ENCODE measurements at places on chromosomes 12 and 14.

- DNase-seq: no peak
Observed at GRCh38 chr14:105475269-105476096, 862 bp downstream of the CRIP2 start.

DNA sequence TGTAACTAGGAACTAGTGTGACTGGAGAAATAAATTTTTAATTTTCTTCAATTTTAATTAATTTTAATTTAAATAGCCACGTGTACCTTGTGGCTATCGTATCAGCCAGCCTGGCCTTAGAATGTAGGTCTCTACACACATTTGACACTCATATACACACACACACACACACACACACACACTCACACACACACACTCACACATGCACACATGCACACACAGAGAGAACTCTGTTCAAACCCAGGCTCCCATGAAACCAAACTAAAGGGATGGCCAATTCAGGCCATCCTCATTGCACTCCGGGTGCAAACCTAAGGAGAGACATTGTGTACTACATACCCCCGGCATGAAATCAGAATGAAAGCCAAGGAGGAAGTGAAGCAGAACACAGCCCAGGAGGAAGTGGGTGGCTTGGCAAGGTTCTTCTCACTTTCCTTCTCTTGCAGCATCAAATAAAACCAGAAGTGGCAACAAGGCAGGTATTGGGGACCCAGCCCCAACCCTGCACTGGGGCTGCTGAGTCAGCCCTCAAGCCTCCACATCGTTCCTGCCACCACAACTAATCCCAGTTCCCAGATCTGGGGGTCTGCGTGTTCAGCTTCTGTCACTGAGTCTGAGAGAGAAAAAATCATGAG is 26.2 kb upstream of the CHPT1 start:
- DNase-seq: no peak

GRCh38 chr12:51686727-51687126 is 95.7 kb downstream of the SCN8A start:
- DNase-seq: no peak

DNA sequence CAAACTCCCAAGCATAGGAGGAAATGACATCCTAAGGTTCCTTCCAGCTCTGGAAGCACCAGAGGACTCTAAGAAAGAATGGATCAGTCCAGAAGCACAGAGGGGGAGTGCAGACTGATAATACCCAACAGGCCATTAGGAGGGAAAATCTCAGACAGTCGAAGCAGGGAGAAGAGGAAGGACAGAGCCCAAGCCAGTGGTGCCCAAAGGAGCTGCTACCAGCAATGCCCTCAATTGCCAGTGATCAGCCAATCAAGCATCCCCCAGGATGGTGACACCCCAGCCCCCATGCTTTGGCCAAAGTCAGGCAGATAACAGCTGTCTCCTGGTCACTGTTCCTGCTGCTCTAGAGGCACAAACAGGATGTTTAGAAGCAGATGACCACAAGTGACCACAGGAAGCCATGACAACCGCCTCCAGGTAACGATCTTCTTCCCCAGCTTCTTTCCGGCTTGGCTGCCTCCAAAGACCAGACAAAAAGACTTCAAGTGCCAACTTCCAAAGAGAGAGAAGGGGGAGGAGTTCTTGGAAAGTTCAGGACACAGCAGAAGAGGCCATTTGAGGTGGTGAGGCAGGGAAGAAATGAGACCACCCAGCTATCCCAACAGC is 16.2 kb downstream of the PXN start:
- DNase-seq: no peak

GRCh38 chr12:109018296-109018695 is 2.6 kb downstream of the SVOP start:
- no peak for DNase-seq

- DNase-seq: no peak
Observed at GRCh38 chr12:108116699-108117098, 12.4 kb upstream of the WSCD2 start.

DNA sequence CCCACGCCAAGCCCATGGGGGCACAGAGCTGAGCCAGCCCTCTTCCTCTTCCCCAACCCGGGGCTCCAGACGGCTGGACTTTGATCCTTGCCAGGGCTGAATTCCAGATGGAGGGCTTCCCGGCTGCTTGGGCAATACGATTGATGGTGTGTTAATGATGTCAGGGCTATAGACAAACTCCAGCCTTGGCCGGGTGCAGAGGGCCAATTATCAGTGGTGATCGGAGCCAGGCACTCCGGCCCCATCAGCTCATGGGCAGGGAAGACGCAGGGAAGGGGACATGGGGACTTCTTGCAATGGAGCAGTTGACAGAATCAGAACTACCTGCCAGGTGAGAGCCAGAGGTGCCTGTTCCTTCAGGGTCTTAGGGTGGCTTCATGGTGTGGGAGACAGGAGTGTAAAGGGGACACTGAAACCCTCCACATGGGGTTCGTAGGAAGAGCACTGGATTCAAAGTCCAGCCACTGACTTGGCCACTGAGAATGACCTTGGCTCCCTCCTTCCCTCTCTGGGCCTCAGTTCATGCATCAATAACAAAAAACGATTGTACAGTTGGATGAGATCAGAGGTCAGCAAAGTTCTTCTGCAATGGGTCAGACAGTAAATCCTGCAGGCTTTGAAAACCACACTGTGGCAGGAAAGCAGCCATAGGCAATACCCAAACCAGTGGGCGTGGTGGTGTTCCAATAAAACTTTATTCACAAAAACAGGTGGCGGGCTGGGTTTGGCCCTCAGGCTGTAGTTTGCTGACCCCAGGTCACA is 333.7 kb downstream of the MED13L start:
- DNase-seq: no peak

DNA sequence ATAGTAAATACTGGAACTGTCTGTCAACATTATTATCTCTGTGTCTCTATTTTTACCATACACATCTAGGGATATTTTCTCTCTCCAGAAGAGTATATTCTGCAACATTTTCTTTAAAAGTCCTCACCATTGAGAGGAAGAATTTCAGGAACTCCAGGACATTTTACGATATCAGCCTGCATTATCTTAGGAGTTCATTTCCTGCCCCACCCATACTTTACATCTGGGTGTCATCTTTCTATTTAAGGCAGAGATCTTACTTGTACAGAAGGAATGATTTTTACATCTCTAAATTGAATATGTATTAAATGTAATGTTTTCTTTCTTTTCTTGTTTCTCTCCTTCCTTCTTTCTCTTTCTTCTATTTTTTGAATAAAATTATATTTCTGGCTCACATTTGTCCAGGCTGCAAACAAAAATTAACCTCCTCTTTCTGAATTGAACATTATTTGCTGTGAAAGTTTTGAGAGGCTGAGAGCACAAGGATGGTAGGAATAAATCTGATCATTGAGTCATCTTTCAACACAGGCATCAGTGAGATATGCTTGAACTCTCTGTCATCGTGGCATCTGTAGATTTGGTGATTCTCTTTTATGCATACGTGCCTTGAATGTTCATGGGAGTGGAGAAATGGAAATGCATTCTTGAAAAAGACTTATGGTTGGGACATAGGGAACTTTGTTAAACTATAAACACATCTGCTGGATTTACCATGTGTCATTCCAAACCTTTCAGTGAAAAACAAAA is 753.6 kb downstream of the SLC16A7 start:
- DNase-seq: no peak

- DNase-seq: peak; percentile 61
Observed at GRCh38 chr14:100662879-100663760, 63.6 kb upstream of the DLK1 start.

GRCh38 chr14:91722386-91722785 is 9.5 kb downstream of the CATSPERB start:
- DNase-seq: no peak

DNA sequence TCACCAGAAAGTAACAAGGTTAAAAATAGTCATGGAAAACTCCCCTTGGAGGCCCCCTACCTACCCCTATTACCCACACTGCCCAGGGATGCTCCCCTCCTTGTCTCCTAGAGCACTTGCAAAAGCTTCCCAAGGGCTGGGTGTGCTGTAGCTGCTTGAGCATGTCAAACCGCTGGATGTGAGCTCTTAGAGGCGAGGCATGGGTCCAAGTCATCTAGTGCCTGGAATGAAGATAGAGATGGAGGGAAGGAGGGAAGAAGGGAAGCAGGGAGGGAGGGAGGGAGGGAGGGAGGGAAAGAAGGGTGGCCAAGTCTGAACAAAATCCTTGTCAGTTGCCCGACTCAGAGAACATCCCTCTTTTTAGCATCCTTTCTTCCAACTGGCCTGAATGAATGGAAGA is 43.1 kb downstream of the LTBP2 start:
- DNase-seq: no peak

DNA sequence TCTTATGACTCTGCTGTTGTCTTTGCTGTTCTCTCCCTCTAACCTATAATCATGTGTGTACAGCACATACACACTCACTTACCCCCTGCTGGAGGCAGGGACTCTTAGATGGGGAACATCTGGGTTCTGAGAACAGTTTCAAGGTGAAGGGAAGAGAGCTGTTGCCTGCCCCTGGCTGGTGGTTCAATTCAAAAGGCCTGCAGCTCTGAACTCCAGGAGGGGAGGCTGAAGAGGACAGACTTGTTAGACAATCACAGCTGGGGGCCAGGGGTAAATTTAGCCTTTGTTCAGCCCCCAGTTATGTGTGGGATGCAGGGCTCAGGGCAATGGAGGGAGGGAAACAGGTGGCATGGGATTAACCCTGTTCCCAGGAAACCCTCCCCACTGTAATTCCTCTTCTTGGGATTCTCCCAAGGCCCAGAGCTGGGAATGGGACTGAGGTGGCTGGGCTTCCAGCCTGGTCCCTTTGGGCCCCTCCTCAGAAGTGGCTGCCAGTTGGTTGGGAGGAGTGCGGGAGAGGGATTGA is 1.9 kb downstream of the MYL6B start:
- no peak for DNase-seq

DNA sequence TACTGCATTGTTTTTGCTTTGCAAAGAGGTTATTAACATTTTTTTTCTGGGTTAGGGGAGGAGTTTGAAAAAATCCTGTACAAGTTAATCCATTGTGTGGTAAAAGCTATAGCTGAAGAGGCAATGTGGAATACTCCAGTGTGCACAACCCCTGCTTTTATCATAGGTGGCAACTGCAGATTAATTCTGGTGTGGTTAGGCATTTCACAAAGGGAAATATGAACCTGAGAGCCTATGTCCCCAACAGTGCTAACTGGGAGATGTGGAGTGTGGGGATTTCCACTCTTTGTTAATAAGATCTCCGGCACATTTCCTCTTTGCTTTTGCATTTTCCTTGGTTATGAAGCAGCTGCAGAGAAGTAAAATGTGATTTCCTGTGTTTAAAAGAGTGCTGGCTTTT is 33.6 kb downstream of the PRORP start:
- no peak for DNase-seq

DNA sequence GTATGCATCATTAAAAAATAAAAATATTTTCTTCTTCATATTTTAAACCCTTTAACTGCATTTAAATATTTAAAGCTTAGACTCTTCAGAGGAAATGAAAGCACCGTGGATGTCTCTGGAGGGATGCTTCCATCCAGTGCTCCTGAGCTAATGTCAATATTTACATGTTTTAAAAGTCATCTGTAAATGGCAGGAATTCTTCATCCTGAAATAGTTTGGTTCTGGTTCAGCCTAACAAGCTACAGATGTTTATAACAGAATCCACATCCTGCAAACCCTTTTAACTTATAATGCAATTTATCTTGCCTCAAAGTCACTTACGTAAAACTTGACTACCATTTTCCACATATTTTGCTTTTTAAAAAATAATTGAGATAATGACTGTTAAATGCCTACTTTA is 1207.3 kb downstream of the SLC16A7 start:
- no peak for DNase-seq

- no peak for DNase-seq
Observed at GRCh38 chr14:100835548-100836310, 9.8 kb downstream of the MEG3 start.
